ENCODE measurements at places on chromosomes 2 and 18.
A peak's percentile ranks its signal among the peaks of the same experiment; 100 is the strongest.

- DNase-seq: peak; percentile 71
Measured at GRCh38 chr2:43082111-43082894, 144.1 kb downstream of the ZFP36L2 start.

GRCh38 chr2:187466129-187466792 lies 18.2 kb upstream of the CALCRL start:
- no peak for DNase-seq

DNA sequence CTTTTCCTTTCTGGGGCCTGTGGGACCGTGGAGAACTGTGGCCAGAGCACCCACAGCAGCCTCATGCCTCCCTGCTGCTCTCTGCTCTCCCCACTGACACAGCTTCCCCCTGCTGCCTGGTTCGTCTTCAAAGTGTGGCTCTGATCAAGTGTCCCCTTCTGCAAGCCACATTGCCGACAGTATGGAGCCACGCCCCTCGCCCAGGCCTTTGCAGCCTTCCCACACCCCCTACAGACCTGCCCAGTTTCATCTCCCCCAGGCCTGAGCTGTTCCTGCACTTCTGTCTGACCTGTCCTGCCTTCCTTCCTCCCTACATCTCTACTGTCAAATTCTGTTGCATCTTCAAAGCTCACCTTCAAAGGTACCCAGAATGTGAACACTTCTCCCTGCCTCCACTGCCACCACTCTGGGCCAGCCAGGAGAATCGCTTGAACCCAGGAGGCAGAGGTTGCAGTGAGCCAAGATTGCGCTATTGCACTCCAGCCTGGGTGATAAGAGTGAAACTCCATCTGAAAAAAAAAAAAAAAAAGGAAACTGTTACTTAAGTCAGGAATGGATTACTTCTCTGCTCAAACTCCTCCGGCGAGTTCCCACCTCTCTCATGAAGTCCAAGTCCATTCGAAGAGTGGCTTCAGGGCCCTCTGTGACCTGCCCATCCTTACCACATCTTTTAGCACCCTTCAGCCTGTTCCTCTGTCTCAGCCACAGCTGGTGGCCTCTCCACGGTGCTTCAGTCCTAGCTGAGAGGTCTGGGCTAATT lies 29.0 kb upstream of the CATIP start:
- DNase-seq: no peak

DNA sequence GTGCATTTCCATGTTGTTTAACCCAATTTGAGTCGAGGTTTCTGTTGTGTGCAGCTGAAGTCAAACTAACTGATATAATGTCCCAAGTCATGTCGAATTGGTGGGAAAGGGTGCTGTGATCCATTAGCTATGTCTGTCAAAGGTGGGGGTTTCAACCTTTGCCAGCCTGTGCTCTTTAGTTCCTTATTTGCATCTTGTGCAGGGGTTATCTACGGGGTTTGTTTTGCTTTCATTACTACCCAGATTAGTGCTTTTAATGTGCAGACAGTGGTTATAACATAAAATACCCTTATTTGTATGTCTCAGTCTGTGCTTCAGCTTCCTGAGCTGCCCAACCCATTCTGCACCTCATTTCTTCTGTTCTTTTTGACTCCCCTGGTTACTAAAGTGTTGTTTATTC lies 271.9 kb upstream of the CXCR4 start:
- DNase-seq: no peak

- no peak for DNase-seq
Measured at GRCh38 chr2:136025057-136025973, 39.9 kb upstream of the DARS1 start.

- DNase-seq: peak; percentile 90
Measured at GRCh38 chr2:1731963-1732768, 12.1 kb downstream of the PXDN start.

DNA sequence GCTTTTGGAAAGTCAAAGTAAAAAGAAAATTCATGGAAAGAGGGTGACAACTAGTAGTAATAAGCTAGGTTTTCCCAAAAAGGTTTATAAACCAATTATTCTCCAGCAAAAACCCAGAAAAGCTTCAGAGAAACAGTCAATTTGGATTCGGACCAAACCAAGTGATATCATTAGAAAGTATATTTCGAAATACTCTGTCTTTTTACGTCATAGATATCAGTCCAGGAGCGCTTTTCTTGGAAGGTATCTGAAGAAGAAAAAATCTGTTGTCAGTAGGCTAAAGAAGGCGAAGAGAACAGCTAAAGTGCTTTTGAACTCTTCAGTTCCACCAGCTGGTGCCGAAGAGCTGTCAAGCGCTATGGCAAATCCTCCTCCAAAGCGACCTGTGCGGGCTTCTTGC lies 36.6 kb downstream of the ZDBF2 start:
- DNase-seq: no peak

DNA sequence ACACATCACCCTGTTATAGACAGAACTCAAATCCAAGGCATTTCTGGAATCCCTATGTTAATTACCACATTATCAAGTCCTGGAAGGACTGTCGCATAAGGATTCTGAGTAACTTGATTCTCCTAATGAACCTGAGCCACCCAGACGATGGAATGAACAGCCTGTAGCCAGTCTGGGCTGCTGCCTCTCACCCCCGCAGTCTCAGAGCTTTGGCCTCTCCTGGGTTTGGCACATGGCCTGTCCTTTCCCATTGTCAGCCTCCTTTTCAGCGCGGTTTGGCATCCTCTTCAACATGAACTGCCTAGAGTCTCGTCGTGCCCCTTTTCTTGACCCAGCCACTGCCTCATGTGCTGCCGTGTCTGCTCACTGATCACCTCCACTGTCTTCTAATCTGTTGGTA lies 147.6 kb downstream of the SLC8A1 start:
- no peak for DNase-seq

GRCh38 chr2:7206111-7206810 lies 289.0 kb downstream of the RNF144A start:
- no peak for DNase-seq

GRCh38 chr18:76667603-76668002 lies 154.8 kb upstream of the ZNF236 start:
- DNase-seq: no peak

GRCh38 chr2:85605406-85606115 lies 3.1 kb upstream of the TMEM150A start:
- DNase-seq: no peak

GRCh38 chr2:190318931-190319554 lies 583 bp downstream of the HIBCH start:
- no peak for DNase-seq

- no peak for DNase-seq
Measured at GRCh38 chr2:238464389-238464788, 37.7 kb downstream of the ASB1 start.

DNA sequence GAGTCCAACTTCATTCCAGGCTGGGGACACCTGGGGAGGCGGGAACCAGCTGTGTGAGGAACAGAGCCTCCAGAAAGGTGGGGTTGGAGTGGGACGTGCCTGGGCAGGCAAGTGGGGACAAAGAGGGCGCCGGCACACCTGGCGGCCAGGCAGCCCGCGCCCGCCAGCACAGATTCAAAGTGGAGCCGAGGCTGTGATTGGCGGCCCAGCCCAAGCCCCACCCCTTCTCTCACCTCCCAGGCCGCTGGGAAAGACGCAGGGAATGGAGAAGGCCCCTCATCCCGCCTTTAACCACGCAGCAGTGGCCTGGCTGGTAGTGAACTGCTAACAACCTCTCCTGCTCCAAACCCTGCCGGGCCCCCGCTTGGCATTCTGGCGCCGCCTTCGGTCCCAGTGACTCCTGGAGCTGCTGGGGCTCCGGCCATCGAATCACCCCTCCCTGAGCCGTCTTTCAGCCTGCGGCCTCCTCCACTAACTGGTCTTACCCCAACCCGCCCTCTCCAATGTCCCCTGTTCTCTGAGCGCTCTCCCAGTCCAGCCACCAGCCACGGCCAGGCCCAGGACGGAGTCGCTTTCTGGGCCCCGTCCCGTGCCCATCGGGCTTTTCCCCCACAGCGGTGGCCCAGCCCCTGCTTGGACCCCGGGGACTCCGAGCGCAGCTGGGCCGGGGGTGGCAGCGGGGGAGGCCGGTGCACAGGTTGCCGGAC lies 27.9 kb upstream of the PTMA start:
- DNase-seq: no peak

- DNase-seq: no peak
Measured at GRCh38 chr2:162149466-162149865, 2.6 kb downstream of the GCG start.

GRCh38 chr2:201915446-201915845 lies 109.1 kb downstream of the CDK15 start:
- no peak for DNase-seq

DNA sequence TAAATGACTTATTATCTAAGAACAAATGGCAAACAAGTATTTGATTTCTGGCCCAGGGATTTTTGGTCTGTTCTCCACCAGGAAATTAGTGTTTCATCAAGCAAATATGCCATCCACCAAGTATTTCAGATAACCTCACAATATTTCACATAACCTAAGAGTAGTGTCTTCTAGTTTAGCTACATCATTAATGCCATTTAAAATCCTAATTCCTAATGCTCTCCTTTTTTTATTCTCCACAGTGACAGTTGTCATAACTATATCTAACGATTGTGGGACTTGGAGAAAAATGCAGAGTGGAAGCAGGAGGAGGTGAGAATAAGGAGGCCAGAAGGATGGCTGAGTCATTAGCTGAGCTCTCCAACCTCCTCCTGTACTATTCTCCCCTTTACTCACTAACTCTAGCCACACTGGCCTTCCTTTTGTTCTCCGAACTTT lies 58.5 kb upstream of the CTLA4 start:
- no peak for DNase-seq

Measured in AG09309 (cell line).